ENCODE measurements at places on chromosomes 1 and 21. TPM values are rescaled to one million over a fixed set of nuclear protein-coding genes. Genes with fewer than 3 reads are reported as not detected.

GRCh38 chr1:15952317-15953258 lies 23.3 kb downstream of the ZBTB17 start:
- no peak for DNase-seq
- H3K27ac ChIP-seq, result peak overlapping the region; percentile 58
- H3K27me3 ChIP-seq, result no peaks in the 10 kb centered on the region
- no peak overlapping the region for H3K4me3 ChIP-seq
- H3K4me1 ChIP-seq, result peaks cover 6% of the 10 kb centered on the region
- H3K36me3 ChIP-seq, result no peaks in the 10 kb centered on the region

- peak overlapping the region; percentile 24 for H3K4me3 ChIP-seq
- no peaks in the 10 kb centered on the region for H3K4me1 ChIP-seq
- H3K27ac ChIP-seq, result peak overlapping the region; percentile 89
Observed at GRCh38 chr1:179881642-179882252, 338 bp upstream of the TOR1AIP1 start.

PBX1 gene
- total RNA-seq, result 125 TPM

- H3K4me1 ChIP-seq, result no peaks in the 10 kb centered on the region
- no peaks in the 10 kb centered on the region for H3K27me3 ChIP-seq
- H3K36me3 ChIP-seq, result no peaks in the 10 kb centered on the region
- DNase-seq, result peak; percentile 36
Observed at GRCh38 chr1:228321895-228322294, 84.7 kb downstream of the TRIM11 start.

DNA sequence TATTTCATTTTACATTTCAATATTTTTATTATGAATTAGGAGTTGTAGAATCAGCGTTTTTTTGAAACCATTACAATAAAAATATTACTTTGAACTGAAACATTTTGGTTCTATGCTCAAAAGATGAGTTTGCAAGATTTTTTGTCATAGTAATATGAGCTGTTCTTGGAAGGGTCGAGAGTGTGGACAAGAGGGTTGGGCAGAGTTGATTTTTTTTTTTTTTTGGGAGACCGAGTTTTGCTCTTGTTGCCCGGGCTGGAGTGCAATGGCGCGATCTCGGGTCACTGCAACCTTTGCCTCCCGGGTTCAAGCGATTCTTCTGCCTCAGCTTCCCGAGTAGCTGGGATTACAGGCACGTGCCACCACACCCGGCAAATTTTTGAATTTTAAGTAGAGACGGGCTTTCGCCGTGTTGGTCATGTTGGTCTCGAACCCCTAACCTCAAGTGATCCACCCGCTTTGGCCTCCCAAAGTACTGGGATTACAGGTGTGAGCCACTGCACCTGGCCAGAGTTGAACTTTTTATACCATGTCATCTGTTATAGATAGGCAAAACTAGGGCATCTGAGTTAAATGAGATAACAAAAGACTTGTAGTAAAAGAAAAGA lies 3.3 kb downstream of the CACYBP start:
- H3K4me1 ChIP-seq, result no peaks in the 10 kb centered on the region
- no peak overlapping the region for H3K27ac ChIP-seq
- no peaks in the 10 kb centered on the region for H3K27me3 ChIP-seq
- H3K4me3 ChIP-seq, result no peak overlapping the region
- H3K36me3 ChIP-seq, result no peaks in the 10 kb centered on the region
- DNase-seq, result no peak

KCNK1 gene
- 7.0 TPM for total RNA-seq

RPL11 gene
- total RNA-seq, result 707 TPM

DNA sequence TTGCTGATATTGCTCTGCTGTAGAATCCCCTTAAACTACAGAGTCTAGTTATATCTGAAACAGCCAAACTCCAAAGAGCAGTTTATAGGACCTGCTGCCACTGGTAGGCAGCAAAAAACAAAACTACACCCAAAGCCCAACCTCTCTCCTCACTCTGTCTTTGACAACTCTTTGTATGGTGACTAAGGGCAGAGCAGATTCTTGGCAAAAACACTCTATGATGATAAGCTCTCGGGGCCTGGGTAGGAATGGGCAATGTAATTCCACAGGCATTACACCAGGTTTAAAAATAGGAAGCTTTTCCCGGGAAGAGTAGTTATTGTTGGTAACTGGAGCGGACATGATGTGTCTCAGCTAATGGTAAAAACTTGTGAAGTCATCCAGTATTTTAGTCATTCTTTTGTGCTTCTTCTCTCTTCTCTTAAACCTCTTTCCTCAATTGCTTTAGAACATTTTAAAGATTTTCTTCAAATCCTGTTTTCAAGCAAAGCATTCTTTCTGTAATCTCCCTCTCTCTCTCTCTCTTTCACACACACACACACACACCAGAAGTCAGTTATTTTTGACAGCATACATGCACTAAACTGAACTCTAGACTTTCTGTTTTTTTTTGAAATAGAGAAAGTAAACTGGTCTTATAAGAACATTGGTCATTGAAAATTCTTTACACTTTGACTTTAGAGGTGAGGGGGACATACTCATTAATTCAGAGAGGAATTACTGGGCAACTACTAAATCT lies 193.5 kb downstream of the PAPPA2 start:
- DNase-seq, result no peak
- peaks cover 5% of the 10 kb centered on the region for H3K4me1 ChIP-seq
- H3K27ac ChIP-seq, result peak overlapping the region; percentile 100
- no peaks in the 10 kb centered on the region for H3K27me3 ChIP-seq
- H3K36me3 ChIP-seq, result no peaks in the 10 kb centered on the region
- no peak overlapping the region for H3K4me3 ChIP-seq

DNA sequence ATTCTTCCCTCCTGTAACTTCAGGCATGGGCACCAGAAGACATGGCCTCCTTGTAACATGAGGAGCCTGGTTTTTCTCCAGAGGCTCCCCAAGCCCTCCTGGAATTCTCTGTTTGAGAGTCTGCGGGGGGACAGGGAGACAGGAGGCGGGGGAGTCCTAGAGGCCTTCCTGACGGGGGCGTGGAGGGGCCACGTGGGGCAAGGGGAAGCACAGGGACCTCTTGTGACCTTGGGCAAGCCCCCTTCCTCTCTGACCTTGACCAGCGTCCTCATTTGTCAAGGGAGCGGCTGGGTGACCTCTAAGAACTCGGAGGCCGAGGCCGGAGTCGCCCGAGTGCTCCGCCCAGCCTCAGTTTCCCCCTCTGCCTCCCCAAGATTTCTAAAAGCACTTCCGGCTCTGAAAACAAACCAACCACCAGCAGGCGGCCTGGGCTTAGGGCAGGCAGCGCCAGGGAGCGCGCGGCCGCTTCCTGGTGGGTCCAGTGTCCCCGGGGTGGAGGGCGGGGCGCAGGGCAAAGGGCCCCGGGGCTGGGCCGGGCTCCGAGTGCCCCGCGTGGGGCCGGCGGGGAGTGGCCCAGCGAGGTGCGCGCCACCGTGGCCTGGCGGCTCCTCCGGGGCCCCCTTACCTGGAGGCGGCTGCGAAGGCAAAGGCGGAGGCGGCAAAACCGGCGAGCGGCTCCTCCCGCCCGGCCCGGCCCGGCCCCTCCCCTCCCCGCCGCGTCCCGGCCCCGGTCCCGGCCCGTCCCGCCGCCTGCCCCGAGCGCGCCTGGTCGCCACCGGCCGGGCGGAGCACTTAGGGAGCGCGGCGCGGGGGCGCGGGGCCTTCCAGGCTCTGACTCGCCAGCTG lies at the start of gene TMCO4:
Gene TMCO4, minus strand, starts transcription at position 687 of the 846 bp plus-strand sequence. CDS start 19,158 bp downstream, outside the sequence.
- peak; percentile 77 for DNase-seq
- H3K27ac ChIP-seq, result peak within 1 kb of the TSS; percentile 68
- no peaks in the 10 kb centered on the region for H3K27me3 ChIP-seq
- H3K4me3 ChIP-seq, result peak within 1 kb of the TSS; percentile 81
- no peaks in the 10 kb centered on the region for H3K36me3 ChIP-seq

- no peaks in the 10 kb centered on the region for H3K36me3 ChIP-seq
- no peak for DNase-seq
- no peak overlapping the region for H3K4me3 ChIP-seq
- H3K27me3 ChIP-seq, result no peaks in the 10 kb centered on the region
- H3K27ac ChIP-seq, result no peak overlapping the region
Observed at GRCh38 chr1:36109041-36109679, 15.9 kb downstream of the COL8A2 start.

- H3K27ac ChIP-seq, result no peak overlapping the region
- no peaks in the 10 kb centered on the region for H3K27me3 ChIP-seq
- peak; percentile 40 for DNase-seq
- H3K36me3 ChIP-seq, result no peaks in the 10 kb centered on the region
- no peaks in the 10 kb centered on the region for H3K4me1 ChIP-seq
Observed at GRCh38 chr1:39508857-39509305, 17.4 kb downstream of the BMP8A start.

DNA sequence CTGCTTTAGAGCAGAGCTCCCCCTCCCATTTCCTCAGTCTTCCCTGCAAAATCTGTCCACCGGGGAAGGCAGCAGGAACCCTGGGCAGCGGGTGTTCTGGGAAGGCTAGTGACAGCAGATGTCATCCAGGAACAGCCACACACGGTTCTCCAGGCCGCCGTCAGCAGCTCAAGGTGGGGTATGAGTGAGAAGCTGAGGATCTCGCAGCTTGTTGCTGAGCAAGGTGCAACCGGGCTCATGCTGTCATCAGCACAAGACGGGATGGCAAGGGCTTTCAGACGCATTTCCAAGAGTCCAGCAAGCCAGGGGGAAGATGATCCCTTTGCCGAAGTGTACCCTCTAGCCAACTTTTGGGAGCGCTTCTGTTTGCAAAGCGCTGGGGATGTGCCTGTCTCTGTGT lies 23.0 kb upstream of the SPSB1 start:
- H3K27ac ChIP-seq, result no peak overlapping the region
- DNase-seq, result peak; percentile 66
- no peaks in the 10 kb centered on the region for H3K36me3 ChIP-seq
- H3K27me3 ChIP-seq, result no peaks in the 10 kb centered on the region
- no peaks in the 10 kb centered on the region for H3K4me1 ChIP-seq

GRCh38 chr1:98221923-98222322 lies 301.1 kb upstream of the DPYD start:
- H3K27ac ChIP-seq, result no peak overlapping the region
- no peaks in the 10 kb centered on the region for H3K36me3 ChIP-seq
- H3K27me3 ChIP-seq, result no peaks in the 10 kb centered on the region
- no peaks in the 10 kb centered on the region for H3K4me1 ChIP-seq
- no peak overlapping the region for H3K4me3 ChIP-seq
- no peak for DNase-seq

TTC39A gene
- 2.0 TPM for total RNA-seq

DNA sequence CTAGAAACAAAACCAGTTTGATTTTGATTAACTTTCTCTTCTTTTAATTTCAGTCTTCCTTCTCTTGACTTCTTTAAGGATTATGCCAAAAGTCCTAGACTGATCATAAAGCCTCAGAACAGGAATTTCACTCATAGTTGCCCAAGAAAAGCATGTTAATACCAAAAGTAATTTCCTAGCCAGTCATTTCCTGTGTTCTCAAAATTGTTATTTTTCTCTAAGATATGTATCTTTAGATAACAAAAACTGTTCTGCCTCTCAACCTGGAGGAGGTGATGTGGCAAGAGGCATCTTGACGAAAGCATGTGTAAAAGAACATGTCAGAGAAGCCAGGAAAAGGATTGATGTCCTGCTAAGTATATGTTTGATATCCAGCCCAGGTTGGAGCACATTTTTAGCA lies 78.0 kb upstream of the IPO9 start:
- H3K4me3 ChIP-seq, result no peak overlapping the region
- DNase-seq, result no peak
- H3K27me3 ChIP-seq, result no peaks in the 10 kb centered on the region
- H3K36me3 ChIP-seq, result no peaks in the 10 kb centered on the region

DNA sequence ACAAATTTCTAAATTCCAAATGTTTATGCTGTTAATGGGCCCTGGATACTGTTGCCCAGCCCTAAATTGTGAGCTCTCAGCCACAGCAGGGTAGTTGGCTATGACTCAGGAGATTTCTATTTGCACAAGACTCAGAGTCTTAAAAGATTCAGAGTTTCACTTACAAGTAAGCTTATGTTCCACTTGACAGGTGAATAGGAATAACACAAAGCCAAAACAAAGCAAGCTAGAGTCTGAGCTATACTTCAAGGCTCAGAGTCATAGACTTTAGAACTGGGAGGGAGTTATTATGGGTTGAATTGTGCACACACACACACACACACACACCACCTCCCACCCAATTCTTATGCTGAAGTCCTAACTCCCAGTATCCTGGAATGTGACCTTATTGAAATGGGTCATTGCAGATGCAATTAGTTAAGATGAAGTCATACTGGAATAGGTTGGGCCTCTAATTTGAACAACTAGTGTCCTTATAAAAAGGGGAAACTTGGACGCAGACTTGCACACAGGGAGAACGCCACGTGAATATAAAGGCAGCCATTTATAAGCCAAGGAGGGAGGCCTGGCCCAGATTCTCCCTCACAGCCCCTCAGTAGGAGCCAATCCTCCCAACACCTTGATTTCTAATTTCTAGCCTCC lies 30.2 kb downstream of the PRDX6 start:
- no peaks in the 10 kb centered on the region for H3K27me3 ChIP-seq
- H3K36me3 ChIP-seq, result no peaks in the 10 kb centered on the region
- no peak overlapping the region for H3K27ac ChIP-seq
- DNase-seq, result no peak
- no peak overlapping the region for H3K4me3 ChIP-seq

DNA sequence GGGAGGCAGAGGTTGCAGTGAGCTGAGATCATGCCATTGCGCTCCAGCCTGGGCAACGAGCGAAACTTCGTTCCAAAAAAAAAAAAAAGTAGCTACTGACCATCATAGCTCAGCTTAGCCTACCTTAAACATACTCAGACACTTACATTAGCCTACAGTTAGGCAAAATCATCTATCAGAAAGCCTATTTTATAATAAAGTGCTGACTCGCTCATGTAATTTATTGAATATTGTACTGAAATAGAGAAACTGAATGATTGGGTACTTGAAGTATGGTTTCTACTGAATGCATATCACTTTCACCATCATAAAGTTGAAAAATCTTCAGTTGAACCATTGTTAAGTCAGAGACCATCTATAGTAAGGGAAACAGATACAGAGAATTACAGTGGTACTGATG lies 93.9 kb upstream of the BMP8A start:
- peaks cover 9% of the 10 kb centered on the region for H3K4me1 ChIP-seq
- DNase-seq, result no peak
- no peak overlapping the region for H3K27ac ChIP-seq
- no peaks in the 10 kb centered on the region for H3K36me3 ChIP-seq
- no peak overlapping the region for H3K4me3 ChIP-seq

GRCh38 chr1:58929671-58930325 lies 146.0 kb upstream of the JUN start:
- no peaks in the 10 kb centered on the region for H3K4me1 ChIP-seq
- no peaks in the 10 kb centered on the region for H3K27me3 ChIP-seq
- H3K27ac ChIP-seq, result no peak overlapping the region
- no peak for DNase-seq

FNDC10 gene
- total RNA-seq, result 1.2 TPM

DNA sequence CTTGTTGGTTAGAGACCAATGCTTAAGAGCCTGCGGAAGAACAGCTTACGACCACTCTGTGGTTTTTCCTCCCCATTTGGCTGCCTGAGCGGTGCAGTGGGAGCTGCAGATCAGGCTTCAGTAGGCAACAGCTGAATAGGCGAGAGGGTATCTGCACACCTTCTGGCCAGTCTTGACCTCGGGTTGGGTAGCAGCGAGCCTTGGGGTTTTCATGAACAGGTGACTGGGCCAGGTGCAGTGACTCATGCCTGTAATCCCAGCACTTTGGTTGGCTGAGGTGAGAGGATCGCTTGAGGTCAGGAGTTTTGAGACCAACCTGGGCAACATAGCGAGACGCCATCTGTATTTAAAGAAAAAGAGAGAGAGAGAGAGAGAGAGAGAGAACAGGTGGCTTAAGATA lies 41.0 kb downstream of the NENF start:
- H3K4me3 ChIP-seq, result no peak overlapping the region
- no peak overlapping the region for H3K27ac ChIP-seq
- H3K36me3 ChIP-seq, result no peaks in the 10 kb centered on the region
- H3K27me3 ChIP-seq, result no peaks in the 10 kb centered on the region
- peak; percentile 30 for DNase-seq

All from aorta (tissue), 5 donors.